MCF 10A (cell line): ENCODE measurements at places on chromosomes 6 and 20.
A peak's percentile ranks its signal among the peaks of the same experiment; 100 is the strongest.

- no peak for DNase-seq
- no peaks in the 10 kb centered on the region for H3K36me3 ChIP-seq
- peaks cover 5% of the 10 kb centered on the region for H3K4me1 ChIP-seq
- H3K4me3 ChIP-seq: no peak overlapping the region
- H3K27ac ChIP-seq: no peak overlapping the region
Observed at GRCh38 chr20:36144336-36144735, 10.2 kb upstream of the EPB41L1 start.

DNA sequence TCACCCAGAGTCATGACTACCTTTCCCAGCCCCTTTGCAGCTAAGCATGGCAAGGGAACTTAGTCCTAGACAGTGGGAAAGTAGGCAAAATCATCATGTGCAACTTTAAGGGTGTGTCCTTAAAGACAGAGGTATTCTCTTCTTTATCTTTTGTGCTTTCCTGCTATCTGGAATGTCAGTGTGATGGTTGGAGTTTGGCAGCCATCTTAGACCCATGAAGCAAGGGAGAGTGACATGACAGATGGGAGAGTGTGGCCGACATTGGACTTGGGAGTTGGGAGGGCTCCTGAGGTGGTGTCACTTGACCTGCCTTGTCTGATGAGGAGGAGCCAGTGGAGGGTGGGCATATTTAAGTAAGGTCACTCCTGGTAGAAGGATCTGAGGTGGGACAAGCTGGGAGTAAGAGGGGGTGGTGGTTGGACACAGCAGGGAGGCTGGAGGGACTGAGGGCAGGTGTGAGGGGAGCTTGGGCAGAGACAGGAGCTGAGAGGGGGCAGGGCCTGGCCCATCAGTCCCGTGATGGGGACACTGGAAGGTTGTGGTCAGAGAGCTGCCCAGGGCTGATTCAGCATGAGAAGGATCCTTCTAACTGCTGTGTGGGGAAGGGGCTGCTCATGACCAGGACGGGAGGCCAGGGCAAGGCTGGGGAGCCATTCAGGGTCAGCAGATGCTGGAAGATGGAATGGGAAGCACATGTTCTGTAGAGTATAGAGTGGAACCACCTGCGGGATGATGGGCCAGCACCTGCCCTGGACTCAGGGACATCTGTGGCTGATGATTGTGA is 29.5 kb upstream of the SULF2 start:
- H3K36me3 ChIP-seq: peaks cover 4% of the 10 kb centered on the region
- no peak for DNase-seq
- H3K4me1 ChIP-seq: peaks cover 43% of the 10 kb centered on the region
- no peaks in the 10 kb centered on the region for H3K27me3 ChIP-seq
- no peak overlapping the region for H3K27ac ChIP-seq

DNA sequence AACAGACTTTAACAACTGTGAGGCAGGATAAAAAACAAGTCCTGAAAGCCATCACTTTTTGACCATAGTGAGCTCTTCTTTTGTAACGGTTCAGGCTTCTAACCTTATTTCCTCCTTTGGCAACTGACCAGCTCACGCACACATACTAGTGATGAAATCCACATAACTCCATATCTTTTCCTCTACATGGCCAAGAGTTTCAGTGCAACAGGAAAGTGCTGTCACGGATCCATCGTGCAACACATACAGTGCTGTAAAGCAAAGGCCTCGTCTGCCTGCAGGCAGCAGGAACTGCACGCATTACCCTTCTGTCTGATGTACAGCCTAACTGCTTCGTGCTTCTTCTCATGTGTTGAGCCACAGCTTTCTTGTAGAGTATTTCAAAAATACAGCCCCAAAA is 108.5 kb downstream of the EPM2A start:
- no peak overlapping the region for H3K27ac ChIP-seq
- no peak overlapping the region for H3K4me3 ChIP-seq
- peak; percentile 1 for DNase-seq

DNA sequence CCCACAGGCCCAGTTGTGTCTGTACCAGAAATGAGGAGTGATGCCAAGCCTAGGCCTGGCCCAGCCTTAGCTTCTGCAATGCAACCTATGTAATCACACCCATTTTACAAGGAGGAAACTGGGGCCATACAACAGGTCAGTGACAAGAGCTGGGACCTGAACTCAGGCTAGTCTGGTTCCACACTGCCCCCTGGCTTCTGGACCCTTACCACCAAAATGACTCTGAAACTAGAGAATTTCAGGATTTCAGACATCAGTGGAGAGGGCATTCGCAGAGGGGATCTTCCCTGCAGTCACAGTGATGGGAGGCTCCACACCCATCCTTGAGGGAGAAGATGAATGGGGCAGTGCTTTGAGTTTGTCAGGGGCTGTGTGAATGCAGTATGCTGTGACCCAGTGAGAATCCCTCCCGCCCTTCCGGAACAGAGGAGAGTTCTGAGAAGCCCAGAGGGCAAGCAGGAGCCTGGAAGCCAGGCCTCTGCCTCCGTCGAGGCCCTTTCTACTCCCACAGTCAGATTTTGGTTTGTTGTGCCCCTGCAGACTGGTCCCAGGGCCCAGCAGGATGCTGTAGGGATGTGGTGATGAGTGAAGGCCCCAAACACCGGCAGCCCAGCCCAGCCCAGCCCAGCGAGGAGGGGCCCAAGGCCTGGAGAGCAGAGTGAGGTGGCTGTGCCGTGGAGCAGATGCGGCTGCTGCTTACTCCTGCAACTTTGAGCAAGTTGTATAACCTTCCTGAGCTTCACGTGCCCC is 48.1 kb upstream of the MYL9 start:
- peak overlapping the region; percentile 55 for H3K27ac ChIP-seq
- DNase-seq: no peak
- H3K4me3 ChIP-seq: no peak overlapping the region

DNA sequence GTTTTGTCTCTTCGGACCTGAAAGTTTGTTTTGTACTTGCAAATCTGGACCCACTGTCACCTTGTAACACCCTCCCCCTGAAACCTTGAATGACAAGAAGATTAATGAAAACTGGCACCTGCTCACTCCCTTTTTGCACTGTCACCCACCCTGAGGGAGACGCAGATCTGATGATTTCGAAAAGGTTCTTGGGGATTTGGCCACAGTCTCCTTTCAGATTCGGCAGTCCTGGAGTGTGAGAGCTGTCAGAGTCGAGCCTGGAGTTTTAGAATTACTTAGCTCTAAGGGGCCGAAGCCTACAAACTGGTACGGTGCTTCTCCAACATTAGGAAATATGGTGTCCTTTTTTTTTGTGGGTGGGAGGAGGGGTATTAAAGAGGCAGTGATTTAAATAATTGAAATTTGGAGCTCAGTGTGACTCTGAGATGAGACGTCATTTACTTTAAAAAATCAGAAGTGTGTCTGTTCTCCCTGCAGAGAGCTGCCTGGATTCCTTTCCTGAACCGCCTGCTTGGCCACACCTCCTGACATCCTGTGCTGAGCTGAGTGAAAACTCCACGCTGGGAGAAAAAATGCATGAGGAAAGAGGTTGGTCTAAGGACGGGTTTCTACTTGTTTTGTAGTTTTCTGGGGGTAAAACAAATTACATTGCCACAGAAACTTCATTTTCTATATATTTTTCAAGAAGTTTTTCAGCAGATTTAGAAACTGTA is 447.0 kb upstream of the CDH4 start:
- no peaks in the 10 kb centered on the region for H3K4me1 ChIP-seq
- no peaks in the 10 kb centered on the region for H3K36me3 ChIP-seq
- no peak overlapping the region for H3K4me3 ChIP-seq
- DNase-seq: no peak
- peaks cover 68% of the 10 kb centered on the region for H3K27me3 ChIP-seq
- no peak overlapping the region for H3K27ac ChIP-seq

GRCh38 chr6:33696548-33697518 is 14.7 kb downstream of the UQCC2 start:
- peaks cover 78% of the 10 kb centered on the region for H3K36me3 ChIP-seq
- H3K27ac ChIP-seq: peak overlapping the region; percentile 61
- H3K4me1 ChIP-seq: peaks cover 18% of the 10 kb centered on the region
- H3K27me3 ChIP-seq: no peaks in the 10 kb centered on the region

DNA sequence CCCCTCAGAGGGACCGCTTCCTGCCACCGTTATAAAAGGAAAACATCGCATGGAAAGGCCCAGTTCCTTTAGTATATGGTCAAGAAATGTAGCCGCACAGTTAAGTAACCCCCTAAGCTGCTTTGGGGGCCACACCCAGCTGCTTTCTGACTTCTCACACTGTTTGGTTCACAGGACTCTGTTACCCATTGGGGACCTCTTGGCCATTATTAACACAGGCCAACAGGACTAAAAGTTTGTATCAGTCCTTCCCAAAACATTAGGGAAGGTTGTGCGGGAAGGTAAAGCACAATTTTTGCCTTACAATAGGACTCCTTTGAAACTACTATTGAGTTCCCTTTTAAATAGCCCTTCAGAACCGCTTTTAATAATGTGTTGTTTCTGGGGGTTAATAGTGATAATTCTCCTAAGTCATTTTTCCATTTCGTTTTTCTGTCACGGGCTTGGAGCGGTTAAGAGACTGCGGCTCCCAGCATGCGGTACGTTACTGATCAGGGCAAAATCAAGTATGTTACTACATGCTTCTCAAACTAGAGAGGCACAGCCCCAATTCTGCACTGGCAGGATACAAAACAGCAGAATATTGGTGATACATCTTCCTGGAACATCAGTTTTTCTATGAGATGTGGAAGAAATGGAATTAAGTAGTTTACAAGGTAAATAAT is 668 bp upstream of the RPP40 start:
- H3K27me3 ChIP-seq: no peaks in the 10 kb centered on the region
- H3K4me3 ChIP-seq: peak overlapping the region; percentile 92
- peaks cover 10% of the 10 kb centered on the region for H3K36me3 ChIP-seq
- H3K4me1 ChIP-seq: no peaks in the 10 kb centered on the region

DNA sequence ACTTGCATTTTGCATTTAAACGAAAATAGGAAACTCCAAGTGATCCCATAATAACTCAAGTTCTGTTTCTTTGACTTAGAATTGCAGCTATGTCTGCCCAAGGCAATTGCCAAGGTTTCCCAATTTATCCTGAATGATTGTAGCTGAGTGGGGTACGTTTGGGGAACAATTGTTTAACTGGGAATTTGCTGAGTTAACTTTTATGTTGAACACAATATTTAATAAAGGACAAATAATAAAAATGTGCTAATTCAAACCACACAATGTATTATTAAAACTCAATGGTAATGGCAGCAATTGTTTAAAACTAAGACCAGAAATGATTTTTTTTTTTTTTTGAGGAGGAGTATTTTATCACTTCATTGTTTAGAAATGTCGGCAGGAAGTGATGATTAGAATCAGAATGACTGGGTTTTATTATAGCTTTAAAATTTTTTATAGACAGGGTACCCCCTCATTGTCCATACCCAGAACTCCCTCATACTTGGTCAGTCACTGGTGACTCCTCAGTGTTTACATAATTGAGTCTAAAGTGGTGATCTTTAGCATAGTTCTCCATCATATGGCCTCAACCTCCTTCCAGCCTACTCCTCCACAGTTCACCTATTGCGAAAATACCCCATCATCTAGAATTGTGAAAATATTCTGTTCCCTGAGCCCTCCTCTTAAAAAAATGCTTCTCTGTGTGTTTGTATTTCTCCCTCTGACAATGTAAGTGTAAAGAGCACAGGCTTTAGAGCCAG is 389.2 kb upstream of the CITED2 start:
- H3K4me3 ChIP-seq: peak overlapping the region; percentile 14
- H3K27me3 ChIP-seq: no peaks in the 10 kb centered on the region
- H3K27ac ChIP-seq: peak overlapping the region; percentile 88
- DNase-seq: peak; percentile 41
- H3K36me3 ChIP-seq: no peaks in the 10 kb centered on the region
- peaks cover 37% of the 10 kb centered on the region for H3K4me1 ChIP-seq

GRCh38 chr6:159871906-159872305 is 18.9 kb upstream of the MAS1 start:
- no peaks in the 10 kb centered on the region for H3K27me3 ChIP-seq
- H3K36me3 ChIP-seq: no peaks in the 10 kb centered on the region
- no peak for DNase-seq
- no peaks in the 10 kb centered on the region for H3K4me1 ChIP-seq
- no peak overlapping the region for H3K4me3 ChIP-seq
- H3K27ac ChIP-seq: no peak overlapping the region

DNA sequence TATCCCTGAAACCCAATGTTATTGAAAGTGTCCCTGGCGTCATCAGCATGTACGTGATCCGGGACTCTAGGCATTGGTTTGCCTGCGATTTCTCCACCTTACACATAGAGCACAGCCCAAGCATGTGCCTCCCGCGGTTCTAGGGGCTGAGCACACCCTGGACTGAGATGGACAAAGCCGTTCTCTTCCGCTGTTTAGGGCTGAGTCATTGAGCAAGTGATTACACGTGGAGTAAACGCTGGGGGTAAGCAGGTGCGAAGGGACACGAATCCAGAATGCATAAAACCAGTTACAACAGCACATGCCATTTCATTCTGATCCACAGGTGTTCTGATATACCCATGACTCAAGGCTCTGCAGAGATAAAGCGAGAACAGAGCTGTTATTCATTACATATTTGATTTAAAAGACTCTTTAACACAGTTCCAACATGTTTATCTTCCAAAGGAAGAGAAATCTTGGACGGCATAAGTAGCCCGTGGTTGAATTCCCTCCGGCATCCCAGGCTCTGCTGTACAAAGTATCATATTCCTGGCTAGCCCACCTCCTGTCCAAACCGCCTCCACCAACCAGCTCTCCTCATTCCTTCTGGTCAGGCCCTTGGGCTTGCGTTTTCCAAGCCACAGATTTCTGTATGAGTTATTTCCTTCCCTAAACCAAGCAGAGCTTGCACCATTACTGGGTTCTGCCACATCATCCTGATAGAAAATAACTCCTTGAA is 36.1 kb upstream of the THBS2 start:
- H3K4me3 ChIP-seq: no peak overlapping the region
- H3K36me3 ChIP-seq: no peaks in the 10 kb centered on the region
- H3K27me3 ChIP-seq: no peaks in the 10 kb centered on the region
- peak; percentile 50 for DNase-seq

DNA sequence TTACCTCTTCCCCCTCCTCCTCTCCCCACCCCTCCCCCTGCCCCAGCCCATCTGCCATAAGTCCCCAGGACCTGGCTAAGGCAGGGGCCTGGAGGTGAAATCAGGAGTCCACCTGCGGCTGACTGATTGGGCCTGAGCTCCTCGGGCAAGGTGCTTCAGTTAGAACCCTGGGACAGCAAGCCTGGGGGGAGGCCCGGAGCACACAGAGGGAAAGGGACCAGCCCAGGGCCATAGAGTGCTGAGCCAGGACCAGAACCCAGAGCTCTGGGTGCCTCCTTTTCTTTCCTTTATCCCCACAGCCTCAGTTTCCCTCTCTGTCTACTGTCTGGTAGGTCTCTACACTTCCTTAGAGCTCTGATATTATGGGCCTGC is 35.7 kb upstream of the VEGFA start:
- DNase-seq: no peak
- H3K4me3 ChIP-seq: no peak overlapping the region
- no peaks in the 10 kb centered on the region for H3K36me3 ChIP-seq
- H3K4me1 ChIP-seq: peaks cover 21% of the 10 kb centered on the region

GRCh38 chr20:610130-611046 is at the start of gene TCF15:
Gene TCF15, minus strand, starts transcription at chr20:610309. Its CDS starts 72 bp downstream, at chr20:610237.
- no peak within 1 kb of the TSS for H3K4me3 ChIP-seq
- H3K27me3 ChIP-seq: peaks cover 37% of the 10 kb centered on the region
- no peak within 1 kb of the TSS for H3K27ac ChIP-seq
- H3K36me3 ChIP-seq: no peaks in the 10 kb centered on the region
- H3K4me1 ChIP-seq: no peaks in the 10 kb centered on the region
- no peak for DNase-seq
